ENCODE measurements at places on chromosomes 12 and 14. TPM values are rescaled to one million over a fixed set of nuclear protein-coding genes. Genes with fewer than 3 reads are reported as not detected.

DNA sequence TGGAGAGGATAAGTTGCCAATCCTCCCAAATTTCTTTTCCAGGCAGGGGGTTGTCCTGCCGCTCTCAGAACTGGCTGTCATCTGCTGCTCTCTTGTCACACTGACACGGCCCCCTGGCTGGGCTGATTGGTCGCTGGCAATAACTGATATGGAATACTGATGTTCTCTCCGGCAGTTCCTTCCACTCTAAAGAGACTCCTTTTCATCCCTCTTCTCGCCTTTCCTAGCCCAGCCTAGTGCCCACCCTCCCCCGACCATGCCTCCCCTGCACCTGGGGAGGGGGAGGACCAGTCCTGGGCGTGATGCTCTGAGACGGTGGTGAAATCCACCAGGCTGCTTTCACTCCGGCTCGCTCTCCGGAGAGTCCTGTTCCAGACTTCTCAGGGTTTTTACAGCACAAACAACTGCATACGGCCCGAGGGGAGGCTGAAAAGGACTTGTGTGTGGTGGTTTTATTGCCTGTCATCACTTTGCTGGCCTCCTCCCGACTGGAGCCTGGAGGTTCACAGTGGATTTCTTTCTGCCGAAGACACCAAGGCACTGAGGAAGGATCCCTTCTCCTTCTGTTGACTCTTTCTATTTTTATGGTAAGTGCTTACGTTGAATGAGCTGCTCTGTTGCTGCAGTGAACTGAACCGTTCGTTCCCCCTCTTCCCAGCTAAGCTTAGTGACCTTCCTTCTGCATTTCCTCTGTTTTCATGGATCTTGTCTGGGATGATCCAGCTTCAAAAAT lies at the start of gene ANO4:
TSS of gene ANO4 (plus strand) at position 336 of the 733 bp plus-strand sequence. CDS start 107,010 bp downstream, outside the sequence.
- no peak for DNase-seq

SERPINA10 gene
- total RNA-seq: not detected

DNA sequence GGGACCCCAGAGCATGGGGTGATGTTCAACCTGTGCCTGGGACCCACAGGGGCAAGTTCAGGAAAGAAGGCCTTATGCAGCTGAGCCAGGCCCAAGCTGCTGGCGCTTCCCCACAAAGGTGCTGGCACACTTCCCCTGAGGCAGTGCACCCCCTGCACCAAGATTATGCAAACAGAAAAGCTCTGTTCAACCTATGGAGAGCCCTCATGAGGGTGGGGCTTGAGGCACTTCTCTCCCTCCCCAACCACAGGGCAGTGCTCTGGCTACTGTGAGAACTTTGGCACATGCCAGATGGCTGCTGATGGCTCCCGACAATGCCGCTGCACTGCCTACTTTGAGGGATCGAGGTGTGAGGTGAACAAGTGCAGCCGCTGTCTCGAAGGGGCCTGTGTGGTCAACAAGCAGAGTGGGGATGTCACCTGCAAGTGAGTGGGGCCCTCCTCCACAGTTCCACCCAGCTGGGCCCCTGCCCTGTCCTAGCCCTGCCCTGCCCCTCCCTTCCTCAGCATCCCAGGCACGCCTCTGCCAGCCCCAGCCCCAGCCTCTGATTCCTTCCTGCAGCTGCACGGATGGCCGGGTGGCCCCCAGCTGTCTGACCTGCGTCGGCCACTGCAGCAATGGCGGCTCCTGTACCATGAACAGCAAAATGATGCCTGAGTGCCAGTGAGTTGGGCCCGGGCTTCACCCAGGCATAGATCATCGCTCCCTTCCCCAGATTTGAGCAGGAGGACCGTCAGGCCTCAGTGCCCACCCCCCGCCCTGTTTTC lies 5.5 kb upstream of the NXPH4 start:
- DNase-seq: no peak

VIPAS39 gene
- 22.5 TPM for total RNA-seq

GRCh38 chr12:30529489-30530269 lies 166.0 kb downstream of the IPO8 start:
- DNase-seq: no peak

MYL2 gene
- not detected for total RNA-seq

Measured in sigmoid colon (tissue), 7 donors.